A375 (cell line): ENCODE measurements at places on chromosomes 12 and 14. TPM values are rescaled to one million over a fixed set of nuclear protein-coding genes. Genes with fewer than 3 reads are reported as not detected.

Gene TAS2R42
- not detected in 2 replicates for total RNA-seq

Gene POU6F1
- total RNA-seq = 2.0 and 4.0 TPM in 2 replicates

Gene DPF3
- total RNA-seq = 0.60 and 1.6 TPM in 2 replicates

Gene FAM161B
- total RNA-seq = 2.1 and 2.3 TPM in 2 replicates

Gene ZNF385A
- 7.3 and 8.1 TPM in 2 replicates for total RNA-seq

Gene BRF1
- total RNA-seq = 39.5 and 46.1 TPM in 2 replicates

Gene ERBB3
- total RNA-seq = 156 and 173 TPM in 2 replicates

Gene SERPINA1
- total RNA-seq = 3.0 and 4.0 TPM in 2 replicates

Gene COL2A1
- 0.41 and 0.80 TPM in 2 replicates for total RNA-seq

Gene RND1
- total RNA-seq = 0.48 and 0.57 TPM in 2 replicates

Gene A2M
- 0.85 and 1.2 TPM in 2 replicates for total RNA-seq

Gene FGF23
- not detected in 2 replicates for total RNA-seq

Gene PRICKLE1
- 7.4 and 21.6 TPM in 2 replicates for total RNA-seq

Gene PROX2
- not detected in 2 replicates for total RNA-seq

Gene MMAB
- 46.1 and 67.0 TPM in 2 replicates for total RNA-seq

Gene FOXA1
- total RNA-seq = 3.9 and 6.0 TPM in 2 replicates

Gene SYCP3
- 0.08 TPM in 1 of 2 replicates, not detected in the other for total RNA-seq

Gene NPFF
- not detected in 2 replicates for total RNA-seq

Gene CCDC177
- not detected in 2 replicates for total RNA-seq

Gene FAM181A
- total RNA-seq = not detected in 2 replicates

Gene TPH2
- total RNA-seq = not detected in 2 replicates

Gene MNAT1
- 33.2 and 54.5 TPM in 2 replicates for total RNA-seq

Gene HIGD1C
- total RNA-seq = not detected in 2 replicates

Gene SERPINA9
- total RNA-seq = not detected in 2 replicates

Gene MIPOL1
- total RNA-seq = 7.0 and 11.9 TPM in 2 replicates

Gene ATL1
- 0.30 and 0.61 TPM in 2 replicates for total RNA-seq

Gene KLRC2
- total RNA-seq = 1.3 TPM in 1 of 2 replicates, not detected in the other

Gene SMIM41
- 0.58 and 0.72 TPM in 2 replicates for total RNA-seq

Gene PDE3A
- 4.0 and 4.2 TPM in 2 replicates for total RNA-seq

Gene OR4L1
- not detected in 2 replicates for total RNA-seq

Gene THAP2
- total RNA-seq = 1.2 TPM in 2 replicates

Gene WNT1
- total RNA-seq = not detected in 2 replicates

Gene GLIPR1L1
- not detected in 2 replicates for total RNA-seq

Gene BDKRB2
- total RNA-seq = 0.11 TPM in 1 of 2 replicates, not detected in the other

Gene LRRIQ1
- total RNA-seq = 0.45 and 1.9 TPM in 2 replicates

Gene CCDC184
- 0.53 and 0.82 TPM in 2 replicates for total RNA-seq

Gene ATG2B
- total RNA-seq = 7.7 and 10.4 TPM in 2 replicates

Gene ZBTB42
- total RNA-seq = 1.4 and 4.4 TPM in 2 replicates
